Kidney (tissue), 22 donors: ENCODE measurements at places on chromosomes 5 and 9. TPM values are rescaled to one million over a fixed set of nuclear protein-coding genes. Genes with fewer than 3 reads are reported as not detected.

GRCh38 chr5:128586848-128587247 lies 48.8 kb upstream of the FBN2 start:
- DNase-seq: no peak

The AP3B1 gene
- 53.2 TPM for polyA plus RNA-seq

GRCh38 chr5:166909926-166910325 lies 1381.5 kb upstream of the WWC1 start:
- DNase-seq: no peak

DNA sequence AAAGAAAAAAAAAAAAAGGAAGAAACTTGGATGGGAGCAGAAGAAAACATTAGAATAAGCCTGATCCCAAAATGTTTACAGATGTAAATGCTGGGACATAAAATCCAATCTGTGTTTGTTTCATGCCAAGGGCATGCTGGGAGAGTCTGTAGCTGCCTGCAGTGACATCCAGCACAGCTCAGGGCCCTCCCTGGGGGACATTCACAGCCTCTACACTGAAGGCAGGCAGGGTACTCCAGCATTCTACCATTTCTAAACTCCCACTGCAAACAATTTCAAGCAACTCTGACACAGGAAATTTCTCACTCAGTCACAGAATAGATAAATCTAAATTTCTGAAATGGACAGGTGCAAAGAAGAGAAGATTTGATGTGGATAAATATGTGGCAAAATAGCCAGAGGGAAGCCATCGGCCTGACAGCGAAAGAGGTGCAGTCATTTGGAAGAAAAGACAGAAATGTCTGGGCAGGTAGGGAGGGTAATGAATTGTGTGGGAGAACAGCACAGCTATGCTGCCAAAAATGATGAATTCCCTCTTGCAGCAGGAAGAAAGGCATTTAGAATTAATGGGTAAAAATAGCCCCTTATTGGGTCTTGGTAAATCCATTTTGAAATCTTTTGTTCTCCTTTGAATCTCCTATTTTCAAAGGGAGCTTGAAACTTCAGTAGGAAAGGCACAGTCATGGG lies 199.4 kb downstream of the MED10 start:
- no peak for DNase-seq

DNA sequence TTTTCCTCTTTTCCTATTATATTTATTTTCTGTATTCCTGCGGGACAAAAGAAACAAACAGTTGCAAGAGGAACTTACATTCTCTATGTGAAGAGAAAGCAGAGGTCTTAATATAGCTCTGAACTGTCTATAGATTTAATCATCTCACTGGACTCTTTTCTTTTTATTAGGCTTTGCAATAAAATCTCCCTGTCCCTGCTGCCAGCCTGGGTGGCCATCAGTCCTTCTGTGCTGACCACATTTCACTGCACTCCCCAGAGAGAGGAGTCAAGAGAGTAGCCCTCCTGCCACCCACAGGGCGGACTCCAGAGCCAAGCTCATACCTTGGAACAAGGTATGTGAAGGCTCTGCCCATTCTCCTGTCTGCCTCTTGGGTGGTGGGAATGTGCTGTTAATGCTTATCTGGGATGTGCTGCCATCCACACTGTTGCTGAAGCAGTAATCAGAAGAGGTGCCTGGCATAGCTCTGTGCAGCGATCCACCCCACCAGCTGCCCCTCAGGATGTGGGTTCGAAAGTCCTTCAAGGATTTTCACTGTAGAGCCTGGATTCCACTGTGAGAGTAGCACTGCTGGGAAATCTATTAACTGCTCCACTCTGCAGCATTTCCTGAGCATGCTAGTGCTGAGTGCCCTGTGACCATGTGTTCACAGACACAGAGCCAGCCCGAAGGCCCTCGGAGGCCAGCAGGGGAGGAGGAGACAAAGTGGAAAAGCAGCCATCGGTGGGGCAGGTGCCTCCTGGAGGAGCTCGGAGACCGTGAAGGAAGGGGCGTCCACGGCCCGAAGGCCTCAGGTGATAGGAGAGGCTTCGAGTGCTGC lies 334.6 kb downstream of the MED10 start:
- DNase-seq: no peak

DNA sequence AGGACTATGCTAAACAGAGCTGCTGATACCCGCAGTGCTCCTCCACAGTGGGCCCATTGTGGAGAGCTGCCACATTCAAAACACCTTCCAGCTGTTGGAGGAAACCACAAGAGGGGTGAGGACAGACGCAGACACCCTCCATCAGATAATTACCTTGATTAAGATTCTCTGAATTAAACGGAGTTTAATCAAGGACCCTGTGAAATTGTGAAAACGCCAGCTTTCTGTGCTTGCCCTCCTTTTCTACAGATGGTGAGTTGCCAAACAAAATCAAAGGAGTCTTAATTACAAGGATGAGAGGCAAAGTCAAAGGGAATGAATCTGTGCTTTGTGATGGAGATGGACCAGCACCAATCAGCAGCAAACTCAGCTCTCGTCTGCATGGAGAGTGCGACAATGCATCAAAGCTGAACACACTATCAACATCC lies 596.1 kb downstream of the ELAVL2 start:
- DNase-seq: no peak

DNA sequence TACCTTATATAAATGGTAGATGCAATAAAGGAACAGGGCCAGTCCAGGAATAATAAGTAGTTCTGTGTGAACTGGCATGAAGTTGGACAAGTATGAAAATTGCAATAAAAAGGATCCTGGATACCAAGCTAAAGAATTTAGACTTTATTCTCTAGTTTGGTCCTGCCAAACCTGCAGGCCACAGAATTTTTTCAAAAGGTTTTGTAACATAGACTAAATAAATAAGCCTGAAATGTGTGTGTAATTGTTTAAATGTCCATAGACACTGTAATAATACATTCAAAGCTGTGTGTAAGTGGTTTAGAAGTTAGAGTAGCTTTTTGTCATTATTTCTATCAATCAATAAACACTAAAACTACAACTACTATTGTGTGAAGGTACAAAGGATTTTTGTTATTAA lies 75.8 kb upstream of the PLPP1 start:
- DNase-seq: no peak

The HTR1A gene
- not detected for polyA plus RNA-seq

The NUTM2F gene
- not detected for polyA plus RNA-seq

The ZDHHC11 gene
- 1.6 TPM for polyA plus RNA-seq

The CDC25C gene
- polyA plus RNA-seq: not detected

DNA sequence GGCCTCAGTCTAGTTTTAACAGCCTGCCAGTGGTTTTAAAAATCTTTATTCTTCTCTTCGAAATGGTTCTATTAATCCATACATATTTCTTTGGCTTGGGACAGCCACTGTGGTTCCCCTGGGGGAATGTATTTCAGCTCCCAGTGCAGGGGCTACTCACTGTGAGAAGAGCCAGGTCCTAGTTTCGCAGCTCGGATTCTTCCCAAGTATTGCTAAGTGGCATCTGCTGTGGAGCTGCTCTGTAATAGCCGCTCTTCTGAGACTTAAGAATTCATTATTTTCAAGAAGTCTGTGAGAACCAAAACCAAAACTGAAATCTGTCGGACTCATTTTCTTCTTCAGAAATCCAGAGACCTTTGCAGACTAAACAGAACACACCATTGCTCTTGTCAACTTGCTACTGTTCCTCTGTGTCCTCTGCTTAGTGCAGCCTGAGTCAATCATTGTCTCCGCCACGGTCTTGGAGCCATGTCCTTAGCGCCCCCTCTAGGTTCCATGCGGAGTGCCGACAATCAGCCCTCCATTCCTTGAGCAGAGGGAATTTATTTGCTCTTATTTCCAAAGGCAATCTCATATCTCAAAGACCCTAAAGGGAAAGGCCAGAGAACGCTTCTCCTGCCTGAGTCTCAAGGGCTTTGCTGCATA lies 478.2 kb downstream of the SPATA31D1 start:
- DNase-seq: peak; percentile 51

DNA sequence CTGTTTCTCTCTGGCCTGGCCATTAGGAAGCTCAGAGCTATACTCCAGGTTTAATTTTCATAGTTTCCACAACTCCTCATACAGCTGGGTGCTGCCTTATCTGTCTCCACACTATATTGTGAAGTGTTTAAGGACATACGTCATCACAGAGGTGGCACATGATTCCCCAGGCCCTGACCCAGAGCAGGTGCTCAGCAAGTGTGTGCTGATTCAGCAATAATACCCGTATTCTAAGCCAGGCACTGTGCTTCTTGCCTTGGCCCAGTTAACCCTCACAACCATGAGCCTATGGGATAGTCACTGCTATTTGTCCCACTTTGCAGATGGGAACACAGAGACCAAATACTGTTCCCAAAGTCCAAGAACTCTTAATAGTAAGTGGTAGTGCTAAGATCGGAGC lies 93.5 kb upstream of the SMIM23 start:
- no peak for DNase-seq

- DNase-seq: no peak
These were observed 188.1 kb upstream of the DMRT1 start for GRCh38 chr9:653421-653820.

DNA sequence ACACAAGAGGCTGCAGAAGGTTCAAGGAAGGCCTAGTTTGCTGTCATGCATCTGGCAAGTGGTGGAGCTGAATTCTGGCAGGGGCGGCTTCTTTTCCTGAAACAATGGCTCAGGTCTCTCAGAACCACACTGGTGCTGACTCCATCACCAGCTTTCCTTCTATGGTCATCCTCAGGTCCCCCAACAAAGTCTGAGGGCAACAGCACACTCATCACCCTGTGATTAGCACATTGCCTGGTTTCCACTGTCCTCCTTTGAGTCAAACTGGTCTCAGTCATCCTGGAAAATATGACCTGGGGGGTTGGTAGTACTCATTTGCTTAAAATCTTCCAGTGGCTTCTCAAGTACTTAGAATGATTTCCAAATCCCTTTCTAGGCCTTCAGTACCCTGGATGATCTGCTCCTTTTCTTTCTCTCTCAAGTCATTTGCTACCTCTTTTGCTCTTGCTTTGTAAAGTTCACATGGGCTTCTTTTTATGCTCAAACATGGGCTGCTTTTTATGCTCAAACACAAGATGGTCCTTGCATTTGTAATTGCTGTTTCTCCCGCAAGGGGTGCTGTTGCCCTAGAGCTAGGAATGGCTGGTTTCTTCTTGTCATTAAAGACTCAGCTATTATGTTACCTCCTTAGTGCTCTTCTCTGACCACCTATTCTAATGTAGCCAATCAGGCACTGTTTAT lies 144.9 kb downstream of the ALDH1A1 start:
- no peak for DNase-seq

- no peak for DNase-seq
These were observed 61.4 kb upstream of the RANBP3L start for GRCh38 chr5:36363101-36363500.

DNA sequence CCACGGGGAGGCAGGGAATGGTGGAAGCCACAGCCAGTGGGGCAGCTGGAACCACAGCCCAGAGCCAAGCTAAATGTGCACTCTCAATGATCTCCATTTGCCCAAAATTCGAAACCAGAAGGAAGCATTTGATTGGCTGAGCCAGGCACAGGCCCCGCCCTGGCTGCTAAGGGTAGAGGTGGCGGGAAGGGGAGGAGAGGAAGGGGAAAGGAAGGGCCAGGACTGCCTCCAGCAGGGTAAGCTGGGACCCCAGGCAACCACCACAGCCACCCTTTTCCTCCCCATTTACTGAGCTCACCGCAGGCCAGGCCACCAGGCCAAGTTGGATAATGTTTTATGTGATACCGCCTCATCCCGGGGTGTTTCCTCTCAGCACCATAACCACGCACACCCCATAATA lies 100.3 kb upstream of the RAPGEF1 start:
- no peak for DNase-seq

GRCh38 chr5:126674145-126674544 lies 73.4 kb downstream of the PHAX start:
- DNase-seq: no peak

- no peak for DNase-seq
These were observed 188.7 kb downstream of the FBXL17 start for GRCh38 chr5:108193021-108193795.

DNA sequence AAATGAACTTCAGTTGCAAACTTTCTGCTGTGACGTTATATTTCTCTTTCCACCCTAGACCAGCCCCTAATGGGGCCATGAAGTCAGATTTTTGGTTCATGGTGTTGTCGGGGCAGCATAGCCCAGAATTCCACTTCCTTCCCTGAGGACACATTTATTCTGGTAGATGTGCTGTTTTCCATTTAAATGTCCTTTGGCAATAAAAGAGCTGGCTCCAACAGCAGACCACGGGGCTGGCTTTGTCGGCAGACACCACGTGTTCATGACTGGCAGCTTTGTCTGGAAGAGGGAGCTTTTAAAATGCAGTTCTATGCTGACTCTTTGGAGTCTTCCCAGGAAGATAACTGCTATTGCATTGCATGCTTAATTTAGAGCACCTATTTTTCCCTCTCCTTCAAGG lies 17.6 kb upstream of the LCP2 start:
- peak; percentile 89 for DNase-seq
